ENCODE measurements at places on chromosomes 6 and 20. TPM values are rescaled to one million over a fixed set of nuclear protein-coding genes. Genes with fewer than 3 reads are reported as not detected.

RAD21L1 gene
- total RNA-seq: not detected

DNA sequence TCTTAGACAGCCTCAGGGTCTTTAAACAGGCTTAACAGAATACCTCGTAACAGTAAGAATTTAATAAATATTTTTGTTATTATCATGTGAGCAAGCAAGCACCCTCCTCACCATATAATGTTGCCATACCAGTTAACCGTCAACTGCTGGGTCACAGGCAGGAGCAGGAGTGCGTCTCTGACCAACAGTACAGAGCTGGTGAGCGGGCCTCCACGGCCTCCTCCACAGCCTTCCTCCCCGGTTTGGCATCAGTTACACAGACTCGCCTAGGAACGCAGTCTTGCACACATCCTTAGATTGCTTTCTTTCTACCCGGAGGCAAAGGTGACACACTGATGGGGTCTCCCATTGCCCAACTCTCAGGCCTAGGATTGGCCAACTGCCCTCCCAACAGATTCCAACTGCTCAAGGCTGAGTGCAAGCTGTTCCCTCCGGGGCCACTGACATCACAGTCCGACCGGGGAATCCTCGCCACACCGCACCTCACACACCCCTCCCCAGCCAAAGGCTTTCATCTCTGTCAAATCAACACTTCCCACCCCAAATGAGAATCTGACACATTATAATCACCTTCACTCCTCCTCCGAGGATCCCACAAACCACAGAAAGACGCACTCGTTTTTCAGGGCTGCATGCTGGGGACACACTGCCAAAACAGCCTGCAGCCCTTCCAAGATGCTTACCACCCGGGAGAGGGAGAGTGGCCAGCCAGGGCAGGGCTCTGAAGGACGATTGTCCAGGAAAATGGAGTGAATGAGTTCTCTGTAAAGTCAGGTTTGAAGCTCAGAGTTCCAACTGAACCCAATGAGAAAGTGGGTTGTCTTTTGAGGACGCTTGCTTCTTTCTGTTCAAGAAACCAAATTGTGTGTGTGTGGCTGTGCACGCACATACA is 63.2 kb downstream of the PDE10A start:
- no peak overlapping the region for H3K4me3 ChIP-seq
- DNase-seq: no peak
- H3K4me1 ChIP-seq: no peaks in the 10 kb centered on the region
- H3K36me3 ChIP-seq: no peaks in the 10 kb centered on the region

METTL24 gene
- not detected for total RNA-seq

GRCh38 chr6:79833964-79834284 is 113.4 kb downstream of the ELOVL4 start:
- peaks cover 4% of the 10 kb centered on the region for H3K27me3 ChIP-seq
- H3K27ac ChIP-seq: no peak overlapping the region
- no peak for DNase-seq
- no peaks in the 10 kb centered on the region for H3K4me1 ChIP-seq

DNA sequence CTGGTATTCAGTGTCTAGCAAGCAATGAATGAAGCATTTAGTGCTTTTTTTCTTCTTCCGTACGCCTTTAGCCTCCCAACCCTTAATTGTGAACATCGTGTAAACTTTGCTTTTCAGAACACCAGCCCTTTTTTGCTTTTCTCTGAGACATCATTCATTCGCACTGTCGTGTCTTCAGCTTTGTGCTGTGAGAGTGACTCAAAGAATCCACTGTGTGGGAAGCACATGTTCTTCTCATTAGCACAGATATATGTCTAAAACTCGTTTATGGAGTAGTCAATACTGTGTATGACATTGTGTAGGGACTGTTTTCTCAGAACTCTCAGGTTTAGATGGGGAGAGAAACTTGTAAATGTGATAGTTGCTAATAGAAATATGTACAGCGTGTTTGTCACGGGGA is 279.1 kb downstream of the FARS2 start:
- no peak overlapping the region for H3K27ac ChIP-seq
- H3K27me3 ChIP-seq: no peaks in the 10 kb centered on the region
- peaks cover 16% of the 10 kb centered on the region for H3K4me1 ChIP-seq
- H3K4me3 ChIP-seq: no peak overlapping the region
- no peak for DNase-seq

DNA sequence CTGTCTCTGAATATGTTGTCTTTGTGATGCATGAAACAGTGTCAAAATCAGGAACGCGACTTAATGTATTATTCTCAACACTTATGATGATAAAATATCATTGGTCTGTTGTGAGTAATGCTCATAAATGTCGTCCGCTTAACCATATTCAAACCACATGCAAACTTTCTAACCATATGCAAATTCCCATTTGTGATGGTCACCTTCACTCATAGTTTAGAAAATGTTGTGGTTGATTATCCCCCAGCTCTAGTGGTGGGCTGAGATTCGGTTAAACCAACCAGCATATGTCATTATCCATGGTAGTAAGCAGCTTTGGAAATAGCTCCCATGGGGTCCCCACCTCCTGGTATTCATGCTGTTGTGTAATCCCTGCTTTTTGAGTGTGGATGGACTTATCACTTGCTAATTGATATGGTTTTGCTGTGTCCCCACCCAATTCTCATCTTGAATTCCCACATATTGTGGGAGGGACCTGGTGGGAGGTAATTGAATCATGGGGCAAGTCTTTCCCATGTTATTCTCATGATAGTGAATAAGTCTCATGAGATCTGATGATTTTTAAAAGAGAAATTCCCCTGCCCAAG is 360.0 kb upstream of the TSHZ2 start:
- no peaks in the 10 kb centered on the region for H3K27me3 ChIP-seq
- H3K36me3 ChIP-seq: no peaks in the 10 kb centered on the region
- H3K4me1 ChIP-seq: no peaks in the 10 kb centered on the region
- H3K27ac ChIP-seq: no peak overlapping the region
- H3K4me3 ChIP-seq: no peak overlapping the region
- no peak for DNase-seq

DNA sequence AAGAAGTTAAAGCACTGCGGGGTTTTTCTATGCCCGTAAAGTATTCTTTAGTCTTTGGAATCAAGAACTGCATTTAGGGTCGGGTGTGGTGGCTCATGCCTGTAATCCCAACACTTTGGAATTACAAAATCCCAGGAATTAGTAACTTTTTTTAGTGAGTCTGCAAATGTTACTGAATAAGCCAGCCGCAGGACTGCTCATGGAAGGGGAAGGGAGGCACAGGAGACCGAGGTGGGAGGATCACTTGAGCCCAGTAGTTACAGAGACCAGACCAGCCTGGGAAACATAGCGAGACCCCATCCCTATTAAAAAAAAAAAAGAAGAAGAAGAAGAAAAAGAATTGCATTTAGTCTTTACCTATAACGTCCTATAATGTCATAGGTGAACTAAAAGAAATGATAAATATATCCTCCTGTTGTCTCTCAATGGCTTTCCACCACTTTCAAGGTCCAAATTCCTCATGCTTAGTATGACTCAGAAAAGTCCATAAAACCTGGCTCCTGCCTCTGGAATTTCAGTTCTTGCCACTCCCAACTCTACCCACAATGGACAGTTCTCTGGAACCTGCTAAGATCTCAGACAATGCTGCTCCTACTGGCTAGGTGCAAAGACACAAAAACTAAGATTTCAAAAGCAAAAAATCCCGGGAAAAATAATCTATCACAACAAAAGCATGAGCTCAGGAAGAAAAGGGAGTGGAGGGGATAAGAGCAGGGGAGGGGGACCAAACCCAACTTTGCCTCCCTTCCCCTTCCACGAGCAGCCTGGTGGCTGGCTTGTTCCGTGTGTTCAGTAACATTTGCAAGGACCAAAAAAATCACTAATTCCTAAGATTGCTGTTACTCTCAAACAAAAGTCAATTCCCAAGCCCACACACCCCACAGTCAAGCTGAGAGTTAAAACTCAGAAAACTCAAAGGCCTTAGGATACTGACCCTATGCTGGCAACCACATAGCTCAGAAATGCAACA is 39.0 kb downstream of the B4GALT5 start:
- no peak for DNase-seq
- peaks cover 85% of the 10 kb centered on the region for H3K4me1 ChIP-seq

GRCh38 chr6:125149256-125150144 is 4.1 kb upstream of the TPD52L1 start:
- peaks cover 4% of the 10 kb centered on the region for H3K4me1 ChIP-seq
- peaks cover 30% of the 10 kb centered on the region for H3K27me3 ChIP-seq
- no peaks in the 10 kb centered on the region for H3K36me3 ChIP-seq
- no peak overlapping the region for H3K4me3 ChIP-seq
- DNase-seq: no peak

HLA-DQB1 gene
- total RNA-seq: 74.6 TPM

DNA sequence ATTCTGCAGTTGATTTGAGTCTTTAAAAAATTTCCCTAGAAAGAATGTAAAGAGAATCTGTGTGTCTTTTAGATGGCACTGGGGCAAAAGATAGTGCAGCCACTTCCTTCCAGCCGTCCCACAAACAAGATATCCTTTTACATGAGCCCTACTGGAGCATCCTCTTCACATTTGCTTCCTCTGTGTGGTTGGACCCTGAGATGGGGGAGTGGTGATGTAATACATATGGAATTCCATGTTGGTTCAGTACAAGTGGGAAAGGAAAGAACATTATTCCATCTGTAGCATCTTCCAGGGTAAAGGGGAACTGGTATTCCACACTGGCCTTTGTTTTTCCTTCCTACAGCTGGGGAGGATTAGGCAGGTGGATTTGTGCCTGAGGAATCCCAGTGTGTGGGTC is 78.9 kb upstream of the ISM1 start:
- H3K36me3 ChIP-seq: no peaks in the 10 kb centered on the region
- H3K4me1 ChIP-seq: peaks cover 8% of the 10 kb centered on the region
- H3K27ac ChIP-seq: no peak overlapping the region

DNA sequence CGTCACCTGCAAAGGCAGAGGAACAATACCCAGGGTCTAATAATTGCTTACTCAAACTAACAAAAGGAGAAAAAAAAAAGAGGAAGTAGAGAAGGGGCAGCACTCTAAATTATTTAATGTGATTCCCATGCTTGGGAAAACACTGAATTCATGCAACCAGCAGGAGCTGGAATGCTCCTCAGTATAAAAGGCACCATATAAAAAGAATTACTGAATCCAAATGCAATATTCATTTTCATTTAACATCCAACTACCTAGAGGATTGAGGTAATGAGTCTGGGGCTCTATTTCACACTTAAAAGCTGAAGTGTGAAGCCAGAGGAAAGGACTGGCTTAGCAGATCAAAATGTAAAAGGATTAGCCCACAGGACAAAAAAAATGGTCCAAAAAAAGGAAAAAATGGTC is 8.7 kb downstream of the B4GALT5 start:
- no peak overlapping the region for H3K27ac ChIP-seq
- H3K27me3 ChIP-seq: no peaks in the 10 kb centered on the region
- H3K36me3 ChIP-seq: peaks cover 8% of the 10 kb centered on the region
- no peak overlapping the region for H3K4me3 ChIP-seq
- peaks cover 52% of the 10 kb centered on the region for H3K4me1 ChIP-seq

- H3K4me3 ChIP-seq: peak overlapping the region; percentile 90
- no peaks in the 10 kb centered on the region for H3K27me3 ChIP-seq
- peaks cover 42% of the 10 kb centered on the region for H3K4me1 ChIP-seq
- H3K27ac ChIP-seq: peak overlapping the region; percentile 79
- no peak for DNase-seq
Measured at GRCh38 chr20:48921883-48922820, 641 bp downstream of the ARFGEF2 start.

GRCh38 chr20:19453862-19454261 is 241.4 kb downstream of the SLC24A3 start:
- no peak for DNase-seq
- no peaks in the 10 kb centered on the region for H3K27me3 ChIP-seq
- no peaks in the 10 kb centered on the region for H3K4me1 ChIP-seq

GRCh38 chr6:90212274-90212673 is 84.4 kb downstream of the BACH2 start:
- H3K27me3 ChIP-seq: no peaks in the 10 kb centered on the region
- H3K36me3 ChIP-seq: peaks cover 13% of the 10 kb centered on the region
- H3K4me1 ChIP-seq: peaks cover 14% of the 10 kb centered on the region
- H3K4me3 ChIP-seq: no peak overlapping the region
- DNase-seq: no peak

DNA sequence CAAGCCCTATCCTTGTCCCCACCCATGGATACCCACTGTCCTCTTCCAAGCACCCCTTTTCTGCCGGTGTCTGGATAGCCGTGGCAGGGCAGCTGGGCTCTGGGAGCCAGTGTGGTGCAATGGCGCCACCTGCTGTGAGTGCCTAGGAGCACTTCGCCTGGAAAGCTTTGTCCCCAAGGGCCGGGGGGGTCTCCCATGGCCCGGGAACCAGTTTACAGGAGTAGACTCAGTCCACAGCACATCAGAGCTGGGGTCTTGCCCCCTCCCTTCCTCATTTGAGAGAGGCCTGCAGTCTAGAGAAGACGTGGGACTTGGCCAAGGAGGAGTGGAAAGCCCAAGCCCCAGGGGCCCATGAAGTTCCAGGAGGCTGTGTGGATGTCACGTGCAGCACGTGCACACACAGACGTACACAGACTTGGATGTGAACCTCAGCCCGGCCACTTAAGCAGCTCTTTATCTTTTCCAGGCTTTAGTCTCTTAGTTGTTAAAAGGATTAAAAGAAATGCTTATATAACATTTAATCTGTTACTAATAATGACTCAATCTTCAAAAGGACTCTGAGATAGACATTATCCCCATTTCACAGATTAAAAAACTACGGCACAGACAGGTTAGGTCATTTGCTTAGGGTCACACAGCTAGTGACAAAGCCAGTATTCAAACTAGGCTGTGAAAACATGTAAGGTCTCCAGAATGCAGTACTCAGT is 40.9 kb upstream of the CDH22 start:
- peaks cover 17% of the 10 kb centered on the region for H3K36me3 ChIP-seq
- no peak overlapping the region for H3K4me3 ChIP-seq
- peaks cover 7% of the 10 kb centered on the region for H3K27me3 ChIP-seq
- no peak overlapping the region for H3K27ac ChIP-seq
- peak; percentile 62 for DNase-seq

DNA sequence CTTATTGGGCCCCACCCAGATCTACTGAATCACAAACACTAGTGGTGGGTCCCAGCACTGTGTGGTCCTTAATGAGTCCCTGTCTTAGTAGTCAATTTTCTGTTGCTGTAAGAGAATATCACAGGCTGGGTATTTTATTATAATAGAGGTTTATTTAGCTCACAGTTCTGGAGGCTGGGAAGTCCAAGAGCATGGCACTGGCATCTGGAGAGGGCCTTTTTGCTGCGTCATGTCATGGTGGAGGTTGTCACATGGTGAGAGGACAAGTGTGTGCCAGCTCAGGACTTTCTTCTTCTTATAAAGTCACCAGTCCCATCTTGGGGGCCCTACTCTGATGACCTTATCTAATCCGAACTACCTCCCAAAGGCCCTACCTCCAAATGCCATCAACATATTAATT is 105.0 kb downstream of the PPP1R14C start:
- H3K4me3 ChIP-seq: no peak overlapping the region
- no peak overlapping the region for H3K27ac ChIP-seq
- peaks cover 12% of the 10 kb centered on the region for H3K36me3 ChIP-seq
- DNase-seq: no peak

- H3K36me3 ChIP-seq: no peaks in the 10 kb centered on the region
- peaks cover 2% of the 10 kb centered on the region for H3K27me3 ChIP-seq
- peaks cover 23% of the 10 kb centered on the region for H3K4me1 ChIP-seq
- no peak overlapping the region for H3K4me3 ChIP-seq
- peak overlapping the region; percentile 79 for H3K27ac ChIP-seq
Measured at GRCh38 chr6:79672631-79673111, 41.5 kb downstream of the SH3BGRL2 start.

KCNS1 gene
- 0.13 TPM for total RNA-seq

TFAP2A gene
- 0.20 TPM for total RNA-seq

GRCh38 chr6:82842721-82843120 is 222.9 kb downstream of the UBE3D start:
- no peaks in the 10 kb centered on the region for H3K27me3 ChIP-seq
- no peak overlapping the region for H3K27ac ChIP-seq
- H3K4me1 ChIP-seq: no peaks in the 10 kb centered on the region

SLC2A10 gene
- not detected for total RNA-seq

Measured in activated CD4-positive, alpha-beta memory T cell treated with anti-CD3 and anti-CD28 coated beads, Interleukin-2, amount 10 ng/mL, durations not matched to agents 7 days and 5 days (primary cell).